ENCODE measurements at places on chromosomes 1 and 21.

- DNase-seq = no peak
Measured at GRCh38 chr1:227166559-227166958, 151.7 kb downstream of the CDC42BPA start.

DNA sequence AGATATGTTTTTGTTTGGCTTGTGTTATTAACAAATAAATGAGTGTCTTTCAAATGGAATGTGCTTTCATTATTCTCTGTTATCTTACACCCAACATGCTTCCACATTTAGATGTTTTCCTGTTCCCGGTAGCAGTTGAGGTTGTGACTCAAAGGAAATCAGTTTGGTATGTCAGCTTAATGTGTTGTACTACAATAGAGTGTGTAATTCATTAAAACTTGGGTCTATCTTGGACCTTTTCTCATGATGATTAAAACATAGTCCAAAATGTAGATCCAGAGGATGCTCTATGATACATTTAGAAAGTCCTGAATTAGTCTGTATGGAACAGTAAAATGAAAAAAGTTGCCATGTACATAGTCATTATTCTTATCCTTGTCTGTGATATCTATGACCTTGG lies 26.7 kb downstream of the RTCA start:
- no peak for DNase-seq

GRCh38 chr21:31222142-31222541 lies 121.9 kb downstream of the TIAM1 start:
- DNase-seq = no peak

GRCh38 chr1:71823708-71824305 lies 458.5 kb downstream of the NEGR1 start:
- DNase-seq = no peak

DNA sequence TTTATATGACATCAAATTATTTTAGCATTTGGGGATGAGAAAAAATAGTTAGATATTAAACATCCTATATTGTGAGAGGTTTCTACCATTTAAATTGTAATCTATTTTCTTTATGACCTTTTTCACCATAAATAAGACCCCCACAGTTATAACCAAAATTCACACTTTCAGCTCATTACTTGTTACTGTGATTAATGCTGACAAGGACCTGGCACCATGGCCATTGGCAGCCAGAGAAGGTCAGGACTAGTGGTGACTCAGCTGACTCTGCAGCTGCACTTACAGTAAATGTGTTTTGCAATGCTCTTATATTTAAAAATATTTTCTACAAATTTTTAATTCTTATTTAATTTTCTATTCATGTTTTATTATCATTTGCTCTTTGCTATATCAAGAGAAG lies 133.3 kb upstream of the C1orf105 start:
- no peak for DNase-seq

DNA sequence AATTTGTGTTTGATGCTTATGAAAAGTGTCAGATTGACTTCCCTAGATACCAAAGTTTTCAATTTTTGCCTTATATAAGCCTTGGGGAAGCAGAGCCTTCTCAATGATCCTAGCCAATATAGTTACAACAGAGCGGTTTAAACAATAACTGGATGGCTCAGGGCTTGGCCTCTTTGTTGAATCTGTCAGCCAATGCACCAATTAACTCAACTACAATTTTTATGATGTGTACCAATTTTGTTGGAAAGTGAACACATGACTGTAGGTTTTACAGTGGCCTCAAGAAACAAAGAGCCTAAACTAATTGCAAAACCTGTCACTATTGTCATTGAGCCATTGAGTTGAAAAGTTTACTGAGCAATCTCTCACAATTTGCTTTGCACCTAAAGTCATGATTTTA lies 71.6 kb upstream of the RGS18 start:
- no peak for DNase-seq

DNA sequence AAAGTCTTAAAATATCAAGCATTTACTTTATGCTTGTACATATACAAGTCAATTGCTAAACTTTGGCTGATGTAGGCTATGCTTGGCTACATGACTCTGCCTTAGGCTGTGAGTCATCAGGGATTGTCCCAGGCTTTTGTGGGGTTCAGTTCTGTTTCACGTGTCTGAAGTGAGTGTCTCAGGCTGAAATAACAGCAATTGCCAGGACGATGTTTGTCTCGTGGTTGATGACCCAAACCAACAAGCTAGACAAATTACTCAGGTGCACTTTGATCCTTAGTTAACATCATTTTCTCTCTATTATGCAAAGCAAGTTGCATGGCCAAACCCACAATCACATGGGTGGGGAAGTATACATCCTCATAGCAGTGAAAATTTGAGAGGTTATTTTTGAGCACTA lies 410.1 kb downstream of the BRINP3 start:
- no peak for DNase-seq

DNA sequence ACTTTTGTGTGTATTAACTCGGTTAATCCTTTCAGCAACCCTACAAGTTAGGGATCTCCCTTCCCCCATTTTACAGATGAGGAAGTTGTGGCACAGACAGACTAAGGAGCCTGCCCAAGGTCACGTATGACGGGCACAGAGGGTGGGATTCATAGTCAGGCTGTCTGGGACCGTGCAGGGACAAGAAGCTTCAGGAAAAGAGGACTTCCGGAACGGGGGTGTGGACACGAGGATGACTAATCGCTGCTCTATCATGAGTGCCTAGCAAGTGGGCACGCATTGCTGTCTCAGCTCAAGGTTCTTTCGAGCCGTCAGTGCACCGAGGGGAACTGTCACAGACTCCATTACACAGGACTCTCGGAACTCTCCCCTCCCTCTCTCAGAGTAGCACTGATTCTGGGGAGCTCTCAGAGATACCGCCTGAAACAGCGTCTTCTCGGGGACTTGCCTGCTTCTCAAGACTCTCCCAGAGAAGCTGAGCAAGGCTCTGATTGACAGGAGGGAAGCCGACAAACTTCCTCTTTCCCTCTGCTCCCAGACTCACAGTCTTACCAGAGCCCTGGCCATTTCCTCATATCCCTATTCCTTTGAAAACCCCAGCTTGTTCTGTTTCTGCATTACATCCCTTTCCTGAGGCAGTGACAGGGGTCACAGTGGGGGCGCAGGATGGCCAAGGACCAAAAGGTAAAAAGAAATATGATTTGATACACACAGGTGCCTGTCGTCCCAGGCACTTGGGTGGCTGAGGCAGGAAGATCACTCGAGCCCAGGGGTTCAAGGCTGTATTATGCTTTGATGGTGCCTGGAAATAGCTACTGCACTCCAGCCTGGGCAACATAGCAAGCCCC lies 14.4 kb downstream of the FHAD1 start:
- DNase-seq = peak; percentile 85

DNA sequence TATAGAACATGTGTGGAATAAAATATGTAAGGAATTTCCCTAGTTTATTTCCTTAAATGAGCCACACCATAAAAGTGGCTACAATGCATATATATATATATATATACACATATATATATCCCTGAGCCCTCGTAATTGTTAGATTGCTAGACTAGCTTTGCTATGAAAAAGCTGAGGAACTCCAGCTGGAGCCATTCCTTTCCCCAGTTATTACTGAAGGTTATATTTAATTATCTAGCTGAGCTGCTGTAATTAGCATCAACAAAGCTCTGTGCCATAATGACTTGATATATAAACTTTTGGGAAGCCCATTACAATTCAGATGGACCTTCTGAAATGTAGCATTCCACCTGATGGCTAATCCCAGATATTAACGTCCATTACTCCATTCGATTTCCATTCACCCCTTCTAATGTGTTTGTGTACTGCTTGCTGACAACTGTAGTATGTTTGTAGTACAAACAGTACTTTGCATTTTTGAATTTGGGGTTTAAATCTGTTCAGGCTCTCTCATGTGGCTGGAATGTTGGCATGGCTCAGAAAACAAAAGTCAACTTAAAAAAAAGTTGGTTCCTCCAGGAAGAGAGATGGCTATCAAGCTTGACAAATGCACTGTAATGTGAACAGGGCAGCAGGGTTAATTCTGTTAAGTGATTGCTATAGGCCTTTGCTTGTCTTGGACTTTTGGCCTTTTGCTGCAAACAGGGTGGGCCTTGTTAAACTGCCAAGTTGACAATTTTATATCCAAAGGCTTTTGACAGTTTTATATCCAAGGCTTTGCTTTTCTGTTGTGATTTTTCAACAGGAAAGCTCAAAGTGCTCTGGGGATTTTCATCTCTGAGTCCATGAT lies 170.0 kb downstream of the LTN1 start:
- no peak for DNase-seq

- no peak for DNase-seq
Measured at GRCh38 chr21:46054451-46054881, 43.4 kb upstream of the COL6A2 start.

DNA sequence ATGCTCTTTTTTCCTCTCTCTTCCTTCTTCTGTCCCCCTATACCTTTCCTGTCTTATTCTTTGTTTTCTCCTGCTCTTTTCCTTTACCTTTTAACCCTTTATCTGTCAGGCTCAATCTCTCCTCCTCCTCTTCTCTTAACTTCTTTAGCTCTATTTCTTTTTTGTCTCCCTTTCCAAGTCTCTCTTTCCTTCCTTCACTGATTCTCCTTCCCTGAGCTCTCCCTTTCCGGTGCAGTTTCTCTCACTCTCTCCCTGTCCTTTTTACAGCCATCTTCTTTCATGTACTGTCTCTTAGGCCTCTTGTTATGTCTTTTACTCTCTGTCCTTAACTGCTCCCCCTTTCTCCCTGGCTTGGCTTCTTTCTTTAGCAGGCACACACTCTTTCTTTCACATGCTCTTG lies 12.0 kb downstream of the SLC30A7 start:
- DNase-seq = no peak

DNA sequence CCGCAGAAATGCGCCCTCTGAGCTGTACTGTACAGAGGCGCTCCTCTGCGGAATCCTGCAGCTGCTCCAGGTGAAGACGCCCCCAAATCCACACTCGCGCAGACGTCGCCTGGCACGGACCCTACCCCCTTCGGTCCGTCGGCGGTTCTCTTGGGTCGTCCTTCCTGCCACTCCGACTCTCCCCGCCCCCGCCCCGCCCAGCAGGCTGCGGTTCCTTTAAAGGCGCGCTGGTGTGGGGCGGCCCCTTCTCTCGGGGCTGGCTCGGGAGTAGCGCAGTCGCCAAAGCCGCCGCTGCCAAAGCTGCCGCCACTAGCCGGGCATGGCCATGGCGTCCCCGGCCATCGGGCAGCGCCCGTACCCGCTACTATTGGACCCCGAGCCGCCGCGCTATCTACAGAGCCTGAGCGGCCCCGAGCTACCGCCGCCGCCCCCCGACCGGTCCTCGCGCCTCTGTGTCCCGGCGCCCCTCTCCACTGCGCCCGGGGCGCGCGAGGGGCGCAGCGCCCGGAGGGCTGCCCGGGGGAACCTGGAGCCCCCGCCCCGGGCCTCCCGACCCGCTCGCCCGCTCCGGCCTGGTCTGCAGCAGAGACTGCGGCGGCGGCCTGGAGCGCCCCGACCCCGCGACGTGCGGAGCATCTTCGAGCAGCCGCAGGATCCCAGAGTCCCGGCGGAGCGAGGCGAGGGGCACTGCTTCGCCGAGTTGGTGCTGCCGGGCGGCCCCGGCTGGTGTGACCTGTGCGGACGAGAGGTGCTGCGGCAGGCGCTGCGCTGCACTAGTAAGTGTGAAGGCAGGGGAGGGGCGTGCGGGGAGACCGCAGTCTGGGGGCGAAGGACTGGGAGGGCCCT lies at the start of gene RASSF5:
TSS of gene RASSF5 (plus strand) at position 248 of the 846 bp plus-strand sequence. CDS start at position 320, 72 bp downstream.
- peak; percentile 91 for DNase-seq

GRCh38 chr1:178282949-178283367 lies 189.1 kb downstream of the RASAL2 start:
- no peak for DNase-seq

- DNase-seq = no peak
Measured at GRCh38 chr1:26717017-26717491, 21.2 kb downstream of the ARID1A start.

DNA sequence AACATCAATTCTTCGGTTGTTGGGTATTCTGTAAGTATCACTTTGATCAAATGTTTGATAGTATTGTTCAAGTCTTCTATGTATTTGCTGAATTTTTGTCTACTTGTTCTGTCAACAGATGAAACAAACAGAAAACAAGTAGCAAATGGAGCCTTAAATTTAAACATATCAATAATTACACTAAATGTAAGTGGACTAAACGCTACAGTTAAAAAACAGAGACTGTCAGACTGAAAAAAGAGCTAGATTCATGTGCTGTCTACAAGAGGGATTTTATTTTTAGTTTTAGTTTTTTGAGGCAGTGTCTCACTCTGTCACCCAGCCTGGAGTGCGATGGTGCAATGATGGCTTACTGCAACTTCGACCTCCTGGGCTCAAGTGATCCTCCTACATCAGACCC lies 10.7 kb upstream of the RAD54L start:
- no peak for DNase-seq

DNA sequence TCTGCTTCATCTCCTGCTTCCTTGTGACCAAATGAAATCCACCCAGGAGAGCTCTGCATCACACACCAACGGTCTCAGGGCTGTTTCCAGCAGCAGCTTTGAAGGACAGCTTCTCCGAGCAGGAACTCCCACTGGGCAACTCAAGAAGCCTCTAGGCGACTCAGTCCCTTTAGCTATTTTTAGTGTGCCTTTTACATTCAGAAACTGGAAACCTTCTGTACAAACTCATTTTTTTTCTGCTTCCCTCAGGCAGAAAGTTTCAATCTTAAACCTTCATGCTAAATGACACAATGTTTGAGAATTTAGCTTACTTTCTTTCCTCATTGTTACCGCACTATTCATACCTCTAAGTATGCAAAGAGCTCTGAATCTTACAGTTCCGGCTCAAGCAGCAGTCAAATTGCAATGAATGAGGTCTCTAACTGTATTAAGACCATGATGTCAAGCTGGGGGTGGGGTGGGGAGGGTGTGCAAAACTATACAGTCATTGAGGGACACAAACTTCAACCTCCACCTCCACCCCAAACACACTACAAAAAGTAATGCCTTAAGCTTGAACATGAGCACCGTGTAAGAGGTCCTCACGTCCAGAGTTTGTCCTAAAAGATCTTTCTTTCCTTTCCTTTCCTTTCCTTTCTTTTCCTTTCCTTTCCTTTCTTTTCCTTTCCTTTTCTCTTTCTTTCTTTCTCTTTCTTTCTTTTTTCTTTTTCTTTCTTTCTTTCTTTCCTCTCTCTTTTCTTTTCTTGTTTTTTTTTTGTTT lies 16.4 kb upstream of the TARBP1 start:
- DNase-seq = no peak

- DNase-seq = peak; percentile 60
Measured at GRCh38 chr1:18972991-18973390, 16.5 kb upstream of the IFFO2 start.

- no peak for DNase-seq
Measured at GRCh38 chr1:204081791-204082513, 9.0 kb downstream of the SOX13 start.

- DNase-seq = no peak
Measured at GRCh38 chr1:99540744-99541143, 105.2 kb upstream of the PALMD start.

Data from mesenteric fat pad (tissue), 1 donor.